ENCODE measurements at places on chromosomes 16 and 17. TPM values are rescaled to one million over a fixed set of nuclear protein-coding genes. Genes with fewer than 3 reads are reported as not detected.

DNA sequence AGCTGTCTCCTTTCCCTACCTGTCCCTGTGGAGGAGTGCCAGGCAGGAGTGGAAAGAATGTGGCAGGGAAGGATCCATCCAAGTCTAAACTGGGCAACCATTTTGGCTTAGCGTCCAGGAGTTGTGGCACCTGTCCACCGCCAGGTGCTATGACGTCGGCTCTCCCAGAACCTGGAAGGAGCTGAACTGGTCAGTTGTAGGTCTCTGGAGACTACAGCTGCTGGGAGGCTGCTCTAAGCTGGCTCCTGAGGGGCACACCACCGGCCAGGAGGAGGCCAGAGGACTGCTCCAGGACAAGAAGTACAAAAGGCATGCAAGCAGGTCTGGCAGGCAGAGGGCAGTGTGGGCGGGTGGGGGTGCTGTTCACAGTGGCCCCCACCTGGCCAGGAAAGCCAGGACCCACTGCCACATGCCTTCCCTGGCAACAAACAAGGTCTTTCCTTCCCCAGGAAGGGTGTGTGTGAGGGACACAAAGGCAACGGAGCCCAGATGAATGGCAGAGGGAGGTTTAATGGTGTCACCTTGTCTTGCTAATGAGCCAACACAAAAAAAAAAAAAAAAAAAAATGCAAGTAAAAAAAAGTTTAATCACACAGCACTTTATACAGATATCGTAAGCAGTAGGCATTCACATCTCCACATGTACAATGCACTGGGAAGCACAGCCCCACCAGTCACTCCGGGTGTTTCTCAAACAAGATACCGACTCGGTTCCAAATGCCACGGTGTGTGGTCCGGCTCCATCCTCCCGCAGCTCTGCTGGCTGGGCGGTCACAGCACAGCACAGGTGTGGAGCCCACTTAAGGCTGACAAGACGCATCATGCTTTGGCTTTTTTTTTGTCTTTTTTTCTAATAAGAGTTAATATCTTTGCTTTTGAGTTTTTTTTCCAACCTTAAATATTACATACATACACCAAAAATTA, 4.8 kb downstream of the SPHK1 start:
- no peak for DNase-seq
- no peaks in the 10 kb centered on the region for H3K36me3 ChIP-seq
- peaks cover 9% of the 10 kb centered on the region for H3K27me3 ChIP-seq
- peaks cover 21% of the 10 kb centered on the region for H3K4me1 ChIP-seq

HOXB3 gene
- 6.2 TPM for polyA plus RNA-seq

DNA sequence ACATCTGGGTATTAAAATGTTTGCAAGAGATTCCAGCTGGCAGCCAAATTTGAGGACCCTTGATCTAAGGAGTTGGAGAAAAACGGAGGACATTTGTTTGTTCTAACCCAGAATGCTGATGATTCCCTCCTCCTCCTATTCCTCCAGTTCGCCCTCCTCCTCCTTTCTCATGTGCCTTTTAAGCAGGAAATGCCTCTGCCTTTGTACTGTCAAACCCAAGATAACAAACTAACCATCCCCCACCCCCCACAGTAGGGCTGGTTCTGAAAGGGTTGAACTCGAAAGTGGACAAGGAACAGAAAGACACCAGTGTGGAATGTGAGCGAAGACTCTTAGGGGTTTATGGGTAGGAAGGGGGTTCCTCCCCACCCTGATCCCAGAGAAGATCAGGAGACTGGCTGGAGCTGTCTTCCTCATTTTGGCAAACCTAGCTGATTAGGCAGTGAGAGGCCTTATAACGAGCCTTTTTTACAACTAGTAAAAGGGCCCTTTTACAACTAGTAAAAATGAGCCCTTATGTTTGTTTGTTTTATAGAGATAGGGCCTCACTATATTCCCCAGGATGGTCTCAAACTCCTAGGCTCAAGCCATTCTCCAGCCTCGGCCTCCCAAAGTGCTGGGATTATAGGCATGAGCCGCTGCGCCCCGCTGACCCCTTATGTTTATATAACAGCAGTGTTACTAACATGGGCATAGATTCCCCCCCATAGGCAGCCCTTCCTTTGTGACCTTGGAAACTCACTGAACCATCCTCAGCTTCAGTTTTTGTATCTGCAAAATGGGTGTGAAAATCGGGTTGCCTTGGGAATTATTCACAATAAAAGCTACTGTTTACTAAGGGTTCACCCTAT, 975 bp downstream of the CHD9 start:
- H3K4me3 ChIP-seq, result peak overlapping the region; percentile 51
- peak overlapping the region; percentile 84 for H3K27ac ChIP-seq
- no peaks in the 10 kb centered on the region for H3K36me3 ChIP-seq
- peak; percentile 76 for DNase-seq
- peaks cover 39% of the 10 kb centered on the region for H3K4me1 ChIP-seq

DNA sequence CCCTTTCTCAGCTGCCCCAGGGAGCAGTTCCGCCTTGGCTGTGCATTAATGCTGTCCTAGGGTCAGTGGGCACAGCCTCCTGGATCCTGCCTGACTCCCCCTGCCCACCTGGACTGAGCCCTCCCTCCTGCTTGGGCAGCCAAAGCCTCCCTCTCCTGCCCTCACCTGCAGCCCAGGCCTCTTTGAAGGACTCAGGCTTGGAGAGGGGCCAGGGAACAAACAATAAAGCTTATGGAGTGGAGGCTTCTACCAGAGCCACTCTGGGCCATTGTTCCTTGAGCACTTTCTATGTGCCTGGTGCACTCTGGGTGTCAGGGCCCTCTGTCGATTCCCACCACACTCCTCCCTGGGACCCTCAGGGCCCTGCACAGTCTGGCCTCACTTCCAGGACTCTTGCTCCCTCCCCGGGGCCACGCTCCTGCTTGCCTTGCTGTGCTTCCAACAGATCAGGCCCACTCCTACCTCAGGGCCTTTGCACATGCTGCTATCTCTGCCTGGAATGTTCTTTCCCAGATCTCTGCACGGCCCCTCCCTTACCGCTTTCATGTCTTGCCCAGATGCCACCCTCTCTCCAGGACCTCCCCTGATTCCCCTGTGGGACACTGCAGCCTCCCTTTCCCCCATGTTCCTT, 5.0 kb downstream of the KCNJ12 start:
- no peaks in the 10 kb centered on the region for H3K36me3 ChIP-seq
- no peaks in the 10 kb centered on the region for H3K4me1 ChIP-seq
- H3K27me3 ChIP-seq, result peaks cover 32% of the 10 kb centered on the region
- H3K4me3 ChIP-seq, result no peak overlapping the region

DNA sequence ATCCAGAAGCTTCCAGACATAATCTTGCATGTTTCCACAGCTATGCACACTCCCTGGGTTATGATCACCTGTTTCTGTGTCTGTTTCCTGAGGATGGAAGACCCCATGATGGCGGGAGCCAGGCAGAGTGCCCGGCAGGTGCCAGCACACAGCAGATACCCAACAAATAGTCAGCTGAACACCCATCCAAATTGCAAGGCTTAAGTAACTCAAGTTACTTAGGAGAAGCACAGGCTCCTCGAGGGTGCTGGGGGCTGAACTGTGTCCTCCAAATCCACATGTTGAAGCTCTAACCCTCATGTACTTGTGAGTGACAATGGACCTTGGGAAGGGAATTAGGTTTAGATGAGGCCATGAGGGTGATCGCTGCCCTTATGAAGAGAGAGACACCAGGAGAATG, 79.5 kb upstream of the DOC2B start:
- no peak overlapping the region for H3K4me3 ChIP-seq
- peak overlapping the region; percentile 49 for H3K27ac ChIP-seq
- H3K4me1 ChIP-seq, result no peaks in the 10 kb centered on the region
- H3K27me3 ChIP-seq, result no peaks in the 10 kb centered on the region
- H3K36me3 ChIP-seq, result no peaks in the 10 kb centered on the region

BEAN1 gene
- polyA plus RNA-seq, result not detected

GRCh38 chr17:44847586-44847985, at the start of gene HIGD1B:
Gene HIGD1B (plus strand): TSS chr17:44847883. CDS start chr17:44848153, 270 bp downstream.
- peaks cover 21% of the 10 kb centered on the region for H3K4me1 ChIP-seq
- no peak within 1 kb of the TSS for H3K4me3 ChIP-seq
- H3K27me3 ChIP-seq, result no peaks in the 10 kb centered on the region
- peaks cover 19% of the 10 kb centered on the region for H3K36me3 ChIP-seq
- no peak within 1 kb of the TSS for H3K27ac ChIP-seq

DNA sequence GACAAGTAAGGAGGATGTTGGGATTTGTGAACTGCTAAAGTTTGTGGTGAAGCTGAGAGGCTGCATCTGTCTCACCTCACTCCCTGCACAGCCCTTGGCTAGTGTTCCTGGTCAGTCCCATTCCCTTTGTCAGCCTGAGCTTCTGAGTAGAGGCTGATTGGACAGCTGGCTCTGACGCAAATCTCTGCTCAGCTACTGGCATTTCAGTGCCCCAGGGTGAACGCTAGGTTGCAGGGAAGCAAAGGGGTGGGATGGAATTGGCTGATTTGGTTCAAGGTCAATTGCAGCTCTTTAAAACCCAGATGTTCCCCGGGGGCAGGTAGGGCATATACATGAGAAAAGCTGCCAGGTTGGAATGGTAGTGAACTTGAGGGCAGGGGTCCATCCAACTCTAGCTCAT, 23.1 kb upstream of the CNOT1 start:
- no peak for DNase-seq
- H3K27ac ChIP-seq, result no peak overlapping the region
- no peaks in the 10 kb centered on the region for H3K4me1 ChIP-seq
- H3K36me3 ChIP-seq, result no peaks in the 10 kb centered on the region
- H3K27me3 ChIP-seq, result no peaks in the 10 kb centered on the region

RGS9 gene
- 10.8 TPM for polyA plus RNA-seq

- no peaks in the 10 kb centered on the region for H3K27me3 ChIP-seq
- H3K4me1 ChIP-seq, result no peaks in the 10 kb centered on the region
- peaks cover 50% of the 10 kb centered on the region for H3K36me3 ChIP-seq
- H3K27ac ChIP-seq, result no peak overlapping the region
- DNase-seq, result peak; percentile 33
These were observed 32.4 kb downstream of the NLRC5 start for GRCh38 chr16:57021757-57022156.

GRCh38 chr17:48483471-48484131, 47.2 kb downstream of the HOXB1 start:
- H3K4me3 ChIP-seq, result no peak overlapping the region
- H3K4me1 ChIP-seq, result peaks cover 20% of the 10 kb centered on the region
- no peak overlapping the region for H3K27ac ChIP-seq
- H3K36me3 ChIP-seq, result no peaks in the 10 kb centered on the region
- peak; percentile 79 for DNase-seq
